ENCODE measurements at places on chromosomes 16 and 17. TPM values are rescaled to one million over a fixed set of nuclear protein-coding genes. Genes with fewer than 3 reads are reported as not detected.
A peak's percentile ranks its signal among the peaks of the same experiment; 100 is the strongest.

The USP43 gene
- 0.17 TPM for total RNA-seq

DNA sequence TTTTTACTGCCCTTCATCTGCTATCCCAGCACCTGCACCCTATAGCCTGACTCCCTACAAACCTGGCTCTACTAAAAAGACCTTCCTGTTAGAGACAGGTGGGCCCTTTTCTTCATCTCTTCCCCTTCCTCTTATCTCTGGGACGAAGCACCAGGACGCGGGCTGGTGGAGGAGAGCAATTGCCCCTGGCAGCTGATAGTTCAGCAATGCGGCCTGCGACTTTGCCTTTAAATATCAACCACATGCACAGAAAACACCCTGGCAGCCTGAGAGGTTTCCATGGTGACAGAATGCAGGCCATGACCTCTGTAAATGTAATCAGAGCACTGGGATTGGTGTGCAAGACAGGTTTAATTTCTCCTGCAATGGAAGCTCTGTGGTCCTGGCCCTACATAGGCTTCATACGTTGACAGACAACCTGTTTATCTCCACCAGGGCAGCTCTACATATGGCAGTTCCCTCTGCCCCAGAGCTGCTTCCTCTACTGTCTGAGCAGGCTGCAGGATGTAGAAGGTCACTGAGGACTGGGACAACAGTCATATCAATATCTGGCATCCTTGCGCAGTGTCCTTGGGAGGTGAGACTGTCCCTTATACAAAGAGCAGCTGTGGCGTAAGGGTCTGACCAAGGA is 10.0 kb upstream of the SKAP1 start:
- DNase-seq, result peak; percentile 60

GRCh38 chr17:79005063-79005861 is 4.3 kb downstream of the CANT1 start:
- no peak for DNase-seq

- no peak for DNase-seq
These were observed 44.5 kb downstream of the LAT start for GRCh38 chr16:29029168-29029994.

The SDK2 gene
- total RNA-seq, result 1.6 TPM

- DNase-seq, result peak; percentile 100
These were observed at the start of gene ORC6 for GRCh38 chr16:46689365-46690280. Gene ORC6, plus strand, starts transcription at chr16:46689659. Its CDS starts 47 bp downstream, at chr16:46689706.

GRCh38 chr16:62194828-62195227 is 158.6 kb upstream of the CDH8 start:
- no peak for DNase-seq

DNA sequence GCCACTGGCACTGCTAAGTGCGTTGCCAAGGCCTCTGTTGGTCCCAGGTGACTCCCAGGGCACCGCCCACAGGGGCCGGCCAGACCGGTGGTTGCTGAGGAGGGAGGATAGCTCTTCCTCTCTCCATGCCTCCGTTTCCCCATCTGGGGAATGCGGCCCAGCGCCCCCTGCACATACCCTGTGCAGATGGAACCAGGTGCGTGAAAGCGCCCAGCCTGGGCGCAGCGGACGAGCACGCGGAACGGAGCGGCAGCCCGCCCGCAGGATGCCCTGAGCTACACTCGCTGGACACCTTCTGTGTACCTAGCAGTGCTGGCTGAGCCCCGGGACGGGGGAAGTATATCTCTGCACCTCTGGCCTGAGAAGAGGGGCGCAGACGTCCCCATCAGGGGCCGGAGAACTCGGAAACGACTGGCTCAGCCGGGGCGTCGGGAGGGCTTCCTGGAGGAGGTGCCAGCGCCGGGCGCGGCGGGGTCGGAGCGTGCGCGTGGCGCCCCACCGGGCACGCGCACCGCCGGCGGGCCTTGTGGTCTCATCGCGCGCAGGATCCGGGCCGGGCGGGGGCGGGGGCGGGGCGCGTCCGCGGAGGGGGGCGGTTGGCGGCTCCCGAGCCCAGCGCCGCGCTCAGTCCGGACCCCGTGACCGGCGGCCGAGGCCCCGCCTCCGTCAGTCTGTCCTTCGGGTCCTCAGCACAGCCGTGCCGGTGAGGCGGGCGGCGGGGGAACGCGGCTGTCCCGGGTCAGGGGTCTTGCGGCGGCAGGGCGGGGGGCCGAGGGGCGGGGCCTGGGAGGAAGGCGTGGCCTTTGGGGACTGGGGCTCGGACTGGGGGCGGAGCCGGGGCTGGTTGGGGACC is at the start of the genes CCDC78 and HAGHL:
CCDC78 (minus strand) TSS at position 6 of the 853 bp plus-strand sequence. CDS start 76 bp downstream, outside the sequence.
HAGHL (plus strand) TSS at position 669 of the 853 bp plus-strand sequence. CDS start 404 bp downstream, outside the sequence.
- no peak for DNase-seq

GRCh38 chr16:2244926-2245795 is 6.2 kb downstream of the ECI1 start:
- no peak for DNase-seq

DNA sequence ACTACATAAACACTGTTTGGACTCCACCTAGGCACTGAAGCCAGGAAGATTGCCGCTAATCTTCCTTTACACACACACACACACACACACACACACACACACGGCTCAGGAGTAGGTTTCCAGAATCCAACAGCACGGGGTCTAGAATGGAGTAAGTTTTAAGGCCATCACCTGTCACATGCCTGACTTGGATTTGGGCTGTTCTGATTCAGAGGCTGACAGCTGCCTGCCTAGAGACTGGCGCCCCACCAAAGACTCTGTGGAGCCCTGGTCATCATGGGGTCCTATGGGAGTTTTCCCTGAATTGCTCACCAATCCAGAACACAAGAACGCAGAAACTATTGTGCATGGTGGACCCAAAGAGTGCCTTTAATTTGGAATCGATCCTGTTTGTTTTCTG is 10.9 kb downstream of the CDRT4 start:
- no peak for DNase-seq

The DNAH9 gene
- total RNA-seq, result under 0.01 TPM

The CCL7 gene
- total RNA-seq, result not detected

DNA sequence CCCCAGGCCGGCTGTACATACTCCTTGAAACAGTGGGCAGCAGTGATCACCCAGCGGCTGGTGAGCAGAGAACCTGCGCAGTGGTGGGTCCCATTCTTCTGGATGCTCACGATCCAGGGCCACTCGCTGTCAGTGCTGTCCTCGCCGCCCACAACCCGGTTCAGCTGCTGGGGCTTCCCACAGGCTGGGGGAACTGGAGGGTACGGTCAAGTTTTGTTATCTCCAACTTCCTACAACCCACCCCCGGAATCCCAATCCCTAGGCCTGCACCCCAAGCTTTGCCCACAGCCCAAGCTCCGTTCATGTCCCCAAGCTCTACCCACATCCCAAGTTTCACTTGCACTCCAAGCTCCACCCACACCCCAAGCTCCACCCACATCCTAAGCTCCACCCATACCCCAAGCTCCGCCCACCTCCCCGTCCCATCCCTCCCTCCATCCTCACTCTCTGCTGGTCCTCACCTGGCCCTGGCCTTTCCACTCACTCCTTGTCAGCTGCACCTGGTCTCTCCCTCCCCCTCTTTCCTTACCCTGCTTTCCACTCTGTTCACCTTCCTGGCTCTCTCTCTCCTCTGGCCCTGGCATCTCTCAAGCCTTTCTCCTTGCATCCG is 1.8 kb downstream of the PRSS22 start:
- DNase-seq, result no peak

DNA sequence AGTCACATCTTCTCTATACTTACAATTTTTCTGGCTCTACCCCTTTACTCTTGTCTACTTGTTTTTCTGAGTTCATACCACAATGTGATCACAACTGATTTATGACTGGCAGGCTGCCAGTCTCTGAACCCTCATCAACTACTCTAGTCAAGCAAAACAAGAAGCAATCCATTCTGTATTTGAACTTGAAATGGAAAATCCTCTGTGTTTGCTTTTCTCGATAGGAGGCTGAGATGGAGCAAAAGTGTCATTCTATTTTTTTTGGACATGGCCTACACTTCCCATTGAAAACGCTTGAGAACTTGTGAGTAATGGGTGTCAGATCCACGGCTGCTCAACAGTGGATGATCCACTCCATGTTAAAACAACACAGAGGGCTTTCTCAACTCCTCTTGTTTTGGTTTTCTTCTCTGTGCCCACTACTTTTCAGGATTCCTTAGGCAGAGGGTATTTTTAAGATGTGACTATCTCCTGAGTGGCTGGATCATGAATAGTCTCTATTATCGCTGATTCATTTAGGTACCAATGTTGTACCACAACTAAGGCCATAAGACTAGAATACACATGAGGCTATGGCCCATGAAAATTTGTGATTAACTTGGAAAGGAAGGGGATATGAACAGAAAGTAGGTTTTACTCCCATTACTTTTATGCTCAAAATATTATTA is 11.7 kb downstream of the TMEM100 start:
- DNase-seq, result no peak

DNA sequence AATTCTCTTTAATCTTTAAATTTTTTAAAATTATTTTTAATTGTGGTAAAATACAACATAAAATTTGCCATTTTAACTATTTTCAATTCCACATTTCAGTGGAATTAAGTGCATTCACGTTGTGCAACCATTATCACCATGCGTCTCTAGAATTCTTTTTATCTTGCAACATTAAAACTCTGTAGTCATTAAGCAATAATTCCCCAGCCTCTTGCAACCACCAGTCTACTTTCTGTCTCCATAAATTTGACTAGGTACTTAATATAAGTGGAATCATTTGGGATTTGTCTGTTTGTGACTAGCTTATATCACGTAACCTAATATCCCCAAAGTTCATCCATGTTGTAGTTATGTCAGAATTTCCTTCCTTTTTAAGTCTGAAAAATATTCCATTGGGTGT is 79.1 kb downstream of the TAOK1 start:
- no peak for DNase-seq

The CDC6 gene
- total RNA-seq, result 0.83 TPM

DNA sequence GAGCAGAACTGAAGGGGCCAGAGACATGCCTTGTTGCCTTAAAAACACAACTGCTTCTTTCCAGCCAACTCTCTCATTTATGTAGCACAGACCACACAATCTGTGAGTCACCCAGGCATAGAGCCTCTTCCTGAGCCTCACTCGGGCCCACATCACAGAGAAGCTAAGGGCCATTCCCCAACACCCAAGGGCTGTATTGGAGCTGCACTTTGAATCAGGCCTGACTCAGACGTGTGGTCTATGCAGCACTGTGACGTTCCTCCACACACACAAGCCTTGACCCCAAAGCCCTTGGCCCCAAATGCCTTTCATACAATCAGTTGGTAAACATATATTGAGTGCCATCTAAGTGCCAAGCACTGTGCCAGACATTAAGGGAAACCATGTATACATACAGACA is 308.9 kb upstream of the DYNLRB2 start:
- DNase-seq, result no peak

GRCh38 chr16:80231121-80231520 is 309.7 kb upstream of the DYNLRB2 start:
- no peak for DNase-seq

The RBFOX1 gene
- not detected for total RNA-seq

DNA sequence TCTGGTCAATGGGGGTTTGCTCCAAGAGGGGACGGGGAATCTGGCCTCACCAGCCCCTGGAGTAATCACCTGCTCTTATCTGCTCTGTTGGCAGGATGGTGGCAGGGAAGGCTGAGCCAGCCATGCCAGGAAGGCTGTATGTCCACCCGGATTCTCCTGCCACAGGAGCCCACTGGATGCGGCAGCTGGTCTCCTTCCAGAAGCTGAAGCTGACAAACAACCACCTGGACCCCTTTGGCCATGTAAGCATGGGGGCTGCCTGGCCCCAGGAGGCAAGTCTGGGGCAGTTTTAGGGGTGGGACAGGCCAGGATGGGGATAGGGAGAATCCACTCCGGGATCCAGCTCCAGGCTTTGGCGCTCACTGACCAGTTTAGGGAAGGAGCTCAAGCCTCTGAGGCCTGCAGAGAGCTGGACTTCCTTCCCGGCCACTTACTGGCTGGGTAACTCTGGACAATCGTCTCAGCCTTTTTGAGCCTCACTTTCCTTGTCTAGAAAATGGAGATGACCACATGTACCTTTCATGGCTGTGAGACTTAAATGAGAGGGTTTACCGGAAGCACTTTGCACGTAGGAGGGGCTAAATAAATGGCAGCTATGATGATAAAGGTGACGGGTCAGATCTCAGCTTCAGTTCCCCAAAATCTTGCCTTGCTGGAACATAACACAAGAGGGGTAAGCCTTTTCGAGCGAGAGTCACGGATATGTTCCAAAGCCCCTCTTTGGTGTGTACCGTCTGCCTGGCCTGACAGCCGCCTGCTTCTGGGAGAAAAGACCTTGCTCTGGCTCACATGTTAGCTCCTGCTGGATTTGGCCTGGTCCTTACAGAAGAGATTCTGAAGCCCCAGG is 15.4 kb downstream of the TBX4 start:
- no peak for DNase-seq

DNA sequence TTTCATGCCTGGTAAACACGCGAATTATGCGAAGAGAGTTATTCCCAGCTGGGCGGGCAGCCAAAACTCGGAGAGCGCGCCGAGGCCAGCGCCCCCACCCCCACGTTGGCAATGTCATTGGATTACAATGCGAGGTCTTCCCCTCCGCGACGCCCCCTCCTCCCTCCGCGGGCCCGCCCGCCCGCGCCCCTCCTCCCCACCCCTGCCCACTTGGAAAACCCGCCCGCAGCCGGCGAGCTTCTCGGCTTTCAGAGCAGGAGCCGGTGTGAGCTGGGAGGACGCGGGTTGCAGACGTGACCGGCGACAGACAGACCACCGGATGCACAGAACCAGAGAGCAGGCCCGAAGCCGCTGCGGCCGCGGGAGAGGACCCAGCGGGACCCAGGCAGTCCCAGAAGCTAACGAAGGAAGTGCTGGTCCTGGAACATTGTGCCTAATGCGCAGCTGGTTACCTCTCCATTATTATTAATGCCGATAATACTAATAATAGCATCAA is 4.0 kb downstream of the NOG start:
- no peak for DNase-seq

The SLC12A3 gene
- not detected for total RNA-seq

DNA sequence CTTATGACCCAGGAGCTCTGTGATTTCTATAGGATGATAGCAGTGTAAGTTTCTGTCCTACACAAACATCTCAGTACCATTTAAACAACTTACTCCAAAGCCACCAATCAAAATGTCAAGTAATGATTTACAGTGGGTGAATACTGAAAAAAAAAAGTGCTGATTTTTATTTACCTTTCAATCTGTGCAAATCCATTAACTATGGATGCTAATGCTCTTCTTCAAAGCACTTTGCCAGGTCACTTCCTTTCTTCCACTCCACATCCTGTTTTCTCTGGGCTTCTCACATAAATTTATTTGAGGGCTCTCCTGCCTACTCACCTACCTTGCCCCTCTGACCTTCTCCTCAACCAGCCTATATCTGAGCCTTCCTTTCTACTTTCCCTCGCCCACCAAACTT is 101.6 kb downstream of the SKAP1 start:
- no peak for DNase-seq
